ENCODE measurements at places on chromosomes 1 and 21.

- no peak for DNase-seq
Observed at GRCh38 chr1:226637147-226637935, 88.8 kb downstream of the STUM start.

DNA sequence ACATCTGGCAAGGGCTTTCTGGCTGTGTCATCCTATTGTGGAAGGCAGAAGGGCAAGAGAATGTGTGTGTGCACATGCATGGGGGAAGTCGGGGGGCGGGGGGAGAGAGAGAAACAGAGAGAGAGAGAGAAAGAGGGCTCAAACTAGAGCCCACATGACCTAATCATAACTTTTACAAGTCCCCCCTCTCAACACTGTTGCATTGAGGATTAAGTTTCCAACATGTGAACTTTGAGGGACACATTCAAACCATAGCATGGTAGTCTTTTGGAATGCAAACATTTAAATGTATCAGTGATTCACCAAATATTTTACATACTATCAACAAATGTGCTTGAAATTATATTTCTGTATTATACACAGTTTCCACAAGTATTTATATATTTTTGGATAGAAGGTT is 655.4 kb upstream of the B3GALT2 start:
- DNase-seq = no peak

DNA sequence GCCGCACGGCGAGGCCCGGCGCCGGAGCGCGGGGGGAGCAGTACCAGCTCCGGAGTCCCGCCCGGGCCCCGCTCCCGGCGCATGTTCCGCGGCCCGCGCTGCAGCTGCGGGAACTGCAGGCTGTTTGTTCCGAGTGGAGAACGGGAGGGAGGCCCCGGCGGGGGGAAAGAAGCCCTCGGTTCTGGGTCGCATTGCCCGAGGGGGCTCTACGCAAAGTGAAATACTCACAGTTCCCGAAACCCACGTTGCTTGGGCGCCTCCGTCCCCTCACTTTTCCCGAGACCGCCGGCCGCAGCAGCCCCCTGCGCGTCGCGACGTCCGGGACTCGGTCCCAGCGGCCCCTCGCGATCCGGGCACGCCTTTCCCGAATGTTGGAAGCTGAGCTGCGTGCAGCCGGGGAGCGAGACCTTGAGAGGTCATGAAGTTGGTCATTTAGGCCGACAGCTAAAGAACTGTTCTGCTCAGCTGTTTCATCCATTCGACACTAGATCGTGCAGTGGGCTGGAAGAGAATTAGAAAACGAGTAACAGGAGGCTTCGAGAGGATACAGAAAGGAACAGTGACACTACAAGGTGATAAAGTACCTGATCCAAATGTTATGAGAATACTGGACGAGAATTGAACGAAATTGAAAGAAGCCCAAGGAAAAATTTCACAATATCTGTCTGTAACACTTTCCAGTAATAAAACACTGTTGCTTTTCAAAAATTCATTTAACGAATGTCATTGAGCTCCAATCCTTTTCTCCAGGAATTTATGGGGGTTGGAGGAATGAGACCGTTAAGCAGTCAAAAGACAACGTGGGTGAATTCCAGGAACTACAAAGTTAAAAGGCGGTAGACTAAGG is 657 bp upstream of the LIN9 start:
- no peak for DNase-seq

DNA sequence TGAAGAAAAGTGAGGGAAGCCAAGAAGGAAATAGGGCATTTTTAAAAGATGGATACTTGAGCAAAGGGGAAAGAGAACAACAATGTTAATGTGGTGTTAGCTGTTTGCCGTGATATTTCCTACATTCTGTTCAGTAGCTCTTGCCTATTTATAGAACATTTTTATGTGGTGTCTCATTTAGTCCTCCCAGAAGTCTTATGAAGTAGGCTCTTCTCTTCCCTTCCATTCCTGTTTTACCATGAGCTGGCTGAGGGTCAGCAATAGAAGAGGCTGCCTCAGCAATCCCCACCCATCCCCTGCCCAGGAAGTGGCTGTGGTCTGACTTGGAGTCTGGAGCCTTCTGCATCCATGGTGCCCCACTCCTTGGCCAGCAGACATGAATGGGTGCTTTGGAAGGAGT is 60.1 kb downstream of the KIAA0040 start:
- no peak for DNase-seq

DNA sequence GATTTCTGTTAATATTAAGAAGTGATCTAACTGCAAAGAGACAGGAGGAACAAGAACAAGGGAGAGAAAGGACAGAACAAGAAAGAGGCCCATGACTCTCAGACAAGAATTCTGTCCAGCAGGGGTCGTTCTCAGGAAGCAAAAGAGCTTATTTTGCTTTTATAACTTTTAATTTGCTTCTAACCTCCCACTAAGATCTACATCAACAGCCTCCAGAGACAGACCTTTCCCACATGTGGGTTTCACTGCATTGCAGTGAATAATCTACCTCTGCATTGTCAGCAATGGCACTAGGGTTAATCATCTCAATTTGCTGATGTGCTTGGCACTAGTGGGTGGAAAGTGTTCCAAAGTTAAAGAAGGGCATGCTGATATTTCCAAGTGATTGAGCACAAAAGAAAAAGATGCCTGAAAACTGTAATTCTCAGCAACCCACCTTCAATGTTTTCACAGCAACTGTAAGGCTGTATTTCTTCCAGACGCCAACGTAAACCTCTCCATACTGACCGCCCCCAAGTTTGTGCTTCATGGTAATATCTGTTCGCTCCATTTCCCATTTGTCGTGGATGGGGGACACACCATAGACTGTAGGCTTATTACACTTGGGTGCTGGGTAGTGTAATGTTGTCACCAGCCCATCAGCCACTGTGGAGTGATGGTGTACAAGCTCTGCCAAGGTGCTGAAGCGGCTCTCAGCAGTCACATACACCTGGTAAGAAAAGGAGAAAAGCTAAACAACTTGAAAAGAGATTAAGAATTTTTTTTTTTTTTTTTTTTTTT is 39.5 kb downstream of the TOR3A start:
- DNase-seq = peak; percentile 29

DNA sequence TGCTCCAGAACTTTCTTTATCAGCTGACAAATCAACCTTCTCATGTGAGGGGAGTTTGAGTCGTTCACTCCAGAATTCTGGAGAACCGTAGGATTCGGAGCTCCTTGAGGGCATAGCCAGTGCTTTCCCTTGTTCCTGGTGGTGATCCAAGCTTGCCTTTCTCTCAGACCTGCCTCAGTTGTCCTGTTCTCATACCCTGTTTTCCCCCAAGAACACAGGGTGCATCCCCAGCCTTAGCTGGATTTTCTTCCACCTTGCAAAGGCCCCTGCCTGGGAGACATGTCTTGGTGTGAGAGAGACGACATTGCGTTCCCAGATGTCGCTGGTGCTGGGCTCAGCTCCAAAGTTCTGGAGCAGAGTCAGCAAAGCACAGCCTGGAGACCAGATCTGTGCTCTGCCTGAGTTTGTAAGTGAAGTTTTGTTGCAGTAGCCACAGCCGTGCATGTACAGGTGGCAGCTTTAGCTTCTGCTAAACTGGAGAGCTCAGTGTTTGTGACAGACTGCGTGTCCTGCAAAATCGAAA is 40.0 kb downstream of the ABCG1 start:
- DNase-seq = no peak

DNA sequence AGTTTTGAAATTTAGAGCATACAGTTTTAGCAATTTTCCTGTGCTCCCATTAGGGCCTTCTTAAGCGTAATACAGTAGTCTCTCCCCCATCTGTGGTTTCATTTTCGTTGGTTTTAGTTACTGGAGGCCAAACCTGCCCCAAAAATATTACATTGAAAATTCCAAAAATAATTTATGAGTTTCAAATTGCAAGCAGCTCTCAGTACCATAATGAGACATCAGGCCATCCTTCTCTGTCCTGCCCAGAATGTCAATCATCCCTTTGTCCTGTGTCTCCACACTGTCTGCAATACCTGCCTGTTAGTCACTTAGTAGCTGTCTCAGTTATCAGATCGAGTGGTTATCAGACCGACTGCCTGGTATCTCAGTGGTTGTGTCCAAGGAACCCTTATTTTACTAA is 45.4 kb downstream of the ADSS2 start:
- DNase-seq = no peak

GRCh38 chr1:116379674-116380498 is 6.8 kb downstream of the ATP1A1 start:
- no peak for DNase-seq

GRCh38 chr1:9874959-9875635 is 35.0 kb downstream of the CTNNBIP1 start:
- peak; percentile 38 for DNase-seq

DNA sequence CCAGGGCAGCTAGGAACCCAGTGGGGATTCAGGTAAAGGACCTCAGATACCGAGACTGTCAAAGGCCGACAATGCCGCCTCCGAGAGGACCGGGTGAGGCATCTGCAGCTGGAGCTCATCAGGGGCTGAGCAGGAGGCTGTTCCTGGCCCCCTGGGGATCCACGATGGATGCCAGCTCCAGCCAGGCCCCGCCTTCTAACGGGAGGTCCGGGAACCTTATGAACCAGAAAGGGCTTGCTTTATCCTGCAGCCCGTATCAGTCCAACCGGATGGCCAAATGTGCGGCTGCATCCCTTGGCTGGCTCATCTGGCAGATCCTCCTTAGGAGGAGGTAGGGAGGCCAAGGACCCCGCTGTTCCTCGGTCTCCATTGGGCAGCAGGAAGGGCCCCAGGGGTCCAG is 32.0 kb downstream of the SLC45A1 start:
- DNase-seq = no peak

DNA sequence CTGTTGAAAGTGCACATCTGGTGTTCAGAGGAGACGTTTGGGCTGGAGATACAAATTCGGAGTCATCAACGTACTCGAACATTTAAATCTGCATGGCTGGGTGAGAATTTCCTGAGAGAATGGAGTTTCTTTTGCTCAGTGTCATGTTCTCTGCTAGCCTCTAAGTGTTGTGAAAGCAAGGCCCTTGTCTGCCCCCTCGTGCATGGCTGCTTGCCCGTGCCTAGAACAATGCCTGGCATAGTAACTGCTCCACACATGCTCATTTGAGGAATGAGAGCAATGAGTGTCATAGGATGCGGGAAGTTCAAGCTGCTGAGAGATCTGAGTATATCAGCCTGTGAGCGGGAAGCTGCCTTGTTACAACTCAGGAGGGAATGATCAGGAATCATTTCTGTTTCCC is 171.1 kb upstream of the CSF3R start:
- no peak for DNase-seq

GRCh38 chr1:19975423-19976193 is 3.8 kb downstream of the PLA2G2A start:
- no peak for DNase-seq

- no peak for DNase-seq
Observed at GRCh38 chr1:235011599-235012435, 116.8 kb downstream of the TOMM20 start.

DNA sequence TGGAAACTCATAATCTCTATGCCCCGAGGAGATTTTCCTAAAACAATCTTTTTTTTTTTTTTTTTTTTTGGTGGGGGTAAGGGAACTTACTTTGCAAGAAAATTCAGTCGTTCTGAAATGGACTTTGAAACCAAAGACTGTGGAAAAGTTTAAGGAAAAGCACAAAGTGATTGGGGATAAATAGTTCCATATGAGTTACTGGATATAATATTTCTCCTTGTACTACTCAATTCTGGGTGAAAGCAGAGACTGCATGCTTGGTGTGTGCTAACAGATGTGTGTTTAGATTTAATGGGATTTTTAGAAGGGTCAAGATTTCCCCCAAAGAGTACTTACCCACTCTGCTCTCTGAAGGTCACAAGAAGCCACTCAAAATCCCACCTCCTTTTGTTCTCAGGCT is 204.9 kb upstream of the USP24 start:
- DNase-seq = no peak

DNA sequence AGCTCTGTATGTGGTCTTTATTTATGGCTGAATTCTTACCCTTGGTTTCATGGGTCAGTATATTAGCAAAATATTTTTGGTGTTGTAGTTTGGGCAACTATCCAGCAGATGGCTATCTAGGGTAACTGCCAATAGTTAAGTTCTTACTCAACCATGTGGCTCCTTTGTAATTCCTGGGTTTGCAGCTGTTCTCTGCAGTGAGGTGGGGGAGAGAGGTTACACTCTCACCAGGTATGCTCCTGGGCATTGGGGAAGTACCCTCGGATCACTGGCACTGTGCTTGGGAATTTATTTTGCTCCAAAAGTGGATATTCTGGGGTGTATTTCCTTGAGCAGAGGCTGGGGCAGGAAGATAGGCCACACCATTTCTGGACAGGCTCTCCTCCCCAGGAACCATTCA is 436.7 kb upstream of the TMPRSS15 start:
- no peak for DNase-seq

DNA sequence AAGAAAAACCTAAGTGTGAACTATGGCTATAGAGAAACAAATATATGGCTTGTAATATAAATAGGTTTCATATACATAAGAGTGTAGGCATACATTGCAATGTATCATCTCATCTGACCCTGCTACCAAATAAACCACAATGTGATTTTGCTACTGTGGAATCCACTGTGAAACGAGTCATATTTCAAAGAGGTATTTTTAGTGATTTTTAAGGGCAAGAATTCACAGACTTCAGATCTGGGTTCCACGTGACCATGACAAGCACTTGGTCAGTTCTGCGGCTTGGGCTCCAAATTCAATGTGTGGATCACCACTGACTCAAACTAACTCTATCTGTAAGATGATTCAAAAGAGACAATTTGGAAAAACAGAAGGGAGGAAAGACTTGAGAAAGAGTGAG is 147.0 kb upstream of the ERG start:
- DNase-seq = no peak

DNA sequence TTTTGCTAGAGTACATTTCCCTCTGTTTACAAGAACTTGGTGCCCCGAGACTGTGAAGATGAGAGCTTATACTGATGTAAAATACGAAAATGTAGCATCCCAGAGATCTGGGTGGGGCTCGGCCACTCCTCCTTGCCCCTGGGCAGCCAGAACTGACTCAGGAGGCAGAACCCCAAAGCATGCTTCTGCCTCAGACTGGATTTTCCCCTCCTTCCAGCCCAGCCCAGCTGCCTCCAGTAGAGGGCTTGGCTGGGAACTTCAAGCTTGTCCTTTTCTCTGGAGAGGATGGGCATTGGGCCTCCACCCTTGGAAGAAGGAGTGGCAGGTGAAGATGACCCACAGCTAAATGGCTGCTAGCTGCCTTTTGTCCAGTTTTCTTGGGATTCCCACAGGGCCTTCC is 24.3 kb upstream of the BTG2 start:
- no peak for DNase-seq

DNA sequence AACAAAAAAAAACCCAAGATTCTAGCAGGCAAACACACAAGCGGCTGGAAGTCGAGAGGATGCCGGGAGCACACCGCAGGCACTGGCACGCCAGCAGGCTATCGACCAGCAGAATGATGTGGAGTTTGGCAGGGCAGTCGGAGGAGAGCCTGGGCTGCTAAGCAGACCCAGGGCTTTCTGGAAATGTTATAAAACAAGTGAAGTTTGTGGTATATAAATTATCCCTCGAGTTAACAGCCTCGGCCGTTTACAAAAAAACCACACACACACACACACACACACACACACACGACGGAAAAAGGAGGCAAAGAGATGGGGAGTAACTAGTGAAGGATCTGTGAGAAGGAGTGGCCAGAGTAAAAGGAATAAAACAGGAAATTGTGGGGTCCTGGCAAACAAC is 87.2 kb upstream of the IVNS1ABP start:
- no peak for DNase-seq

Measured in forelimb muscle (tissue), 1 donor.